Activated T-cell treated with anti-CD3 and anti-CD28 coated beads for 24 hours (primary cell): ENCODE measurements at places on chromosomes 16 and 17.

DNA sequence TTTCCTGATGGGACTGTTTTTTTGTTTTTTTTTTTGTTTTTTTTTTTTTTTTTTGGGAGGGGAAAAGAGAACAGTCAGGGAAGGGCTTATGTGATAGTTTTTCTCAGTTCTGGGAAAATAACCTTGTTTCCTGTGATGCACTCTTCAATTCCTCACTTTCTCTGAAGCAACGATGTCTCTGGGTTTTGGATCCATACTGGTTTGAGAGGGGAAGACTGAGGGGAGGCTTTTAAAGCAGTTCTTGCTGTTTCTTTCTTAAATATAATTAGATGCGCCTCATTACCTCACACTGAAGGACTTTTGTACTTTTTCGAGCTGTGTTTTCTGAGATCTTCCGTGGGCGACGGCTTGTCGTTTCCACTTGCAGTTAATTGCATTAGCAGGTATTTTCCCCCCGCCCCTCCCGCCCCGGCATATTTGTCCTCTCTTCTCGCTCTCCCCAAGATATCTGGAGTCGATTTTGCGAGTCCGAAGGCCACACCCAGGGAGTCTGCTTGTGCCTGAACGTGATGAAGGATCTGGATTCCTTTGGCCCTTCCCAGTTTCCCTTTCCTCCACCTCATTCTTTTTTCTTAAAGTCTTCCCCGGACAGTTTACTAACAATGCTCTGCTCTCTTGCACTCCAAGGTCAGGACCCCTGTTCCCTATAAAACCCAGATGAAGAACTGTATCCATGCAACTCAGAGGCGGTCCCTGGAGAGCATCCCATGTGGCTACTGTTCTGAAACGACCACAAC lies 125.2 kb upstream of the ZFHX3 start:
- DNase-seq = no peak

- no peak for DNase-seq
Observed at GRCh38 chr16:23668225-23668624, 10.5 kb upstream of the PLK1 start.

- DNase-seq = no peak
Observed at GRCh38 chr17:3766779-3767178, 34.2 kb downstream of the ITGAE start.

DNA sequence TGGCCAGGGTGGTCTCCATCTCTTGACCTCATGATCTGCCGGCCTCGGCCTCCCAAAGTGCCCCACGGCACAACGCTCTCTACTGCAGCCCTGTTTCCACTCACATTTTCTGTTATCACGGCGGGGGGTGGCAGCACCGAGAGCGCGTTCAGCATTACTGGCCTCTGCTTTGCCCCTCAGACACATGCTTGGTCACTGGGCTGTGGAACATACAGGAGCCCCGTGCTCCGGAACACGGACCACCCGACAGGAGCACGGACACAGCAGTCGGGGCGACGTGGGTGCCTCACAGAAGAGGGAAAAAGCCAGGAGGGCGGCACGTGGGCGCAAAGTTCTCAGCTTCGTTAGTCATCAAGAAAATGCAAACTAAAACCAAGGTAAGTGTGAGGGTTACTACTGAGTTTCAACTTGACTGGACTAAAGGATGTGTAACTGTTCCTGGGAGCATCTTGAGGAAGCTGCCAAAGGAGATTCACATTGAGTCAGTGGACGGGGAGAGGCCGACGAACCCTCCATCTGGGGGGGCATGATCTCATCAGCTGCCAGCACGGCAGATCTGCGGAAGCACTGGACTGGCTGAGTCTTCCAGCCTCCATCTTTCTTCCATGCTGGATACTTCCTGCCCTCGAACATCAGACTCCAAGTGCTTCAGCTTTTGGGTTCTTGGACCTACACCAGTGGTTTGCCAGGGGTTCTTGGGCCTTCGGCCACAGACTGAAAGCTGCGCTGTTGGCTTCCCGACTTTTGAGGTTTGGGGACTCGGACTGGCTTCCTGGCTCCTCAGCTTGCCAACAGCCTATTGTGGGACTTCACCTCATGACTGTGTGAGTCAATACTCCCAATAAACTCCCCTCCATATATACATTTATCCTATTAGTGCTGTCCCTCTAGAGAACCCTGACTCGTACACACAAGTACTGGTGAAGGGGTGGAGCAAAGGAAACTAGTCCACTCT lies 106.8 kb downstream of the ZNF778 start:
- DNase-seq = peak; percentile 58

DNA sequence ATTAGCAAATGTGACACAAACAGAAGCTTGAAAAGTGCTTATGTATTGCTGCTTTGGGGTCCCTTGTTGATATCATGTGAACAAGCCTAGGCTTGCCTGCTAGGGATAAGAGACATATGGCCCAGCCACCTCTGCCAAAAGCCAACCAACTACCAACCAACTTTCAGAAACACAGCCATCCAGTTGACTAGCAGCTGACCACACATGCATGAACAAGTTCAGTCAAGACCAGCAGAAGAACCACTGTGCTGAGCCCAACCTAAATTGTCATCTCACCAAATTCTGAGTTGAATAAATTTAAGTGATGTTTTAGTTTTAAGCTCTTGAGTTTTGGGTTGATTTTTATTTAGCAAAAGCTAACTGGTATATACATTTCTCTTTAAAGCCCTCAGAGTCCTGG lies 3.5 kb downstream of the ERN2 start:
- no peak for DNase-seq

DNA sequence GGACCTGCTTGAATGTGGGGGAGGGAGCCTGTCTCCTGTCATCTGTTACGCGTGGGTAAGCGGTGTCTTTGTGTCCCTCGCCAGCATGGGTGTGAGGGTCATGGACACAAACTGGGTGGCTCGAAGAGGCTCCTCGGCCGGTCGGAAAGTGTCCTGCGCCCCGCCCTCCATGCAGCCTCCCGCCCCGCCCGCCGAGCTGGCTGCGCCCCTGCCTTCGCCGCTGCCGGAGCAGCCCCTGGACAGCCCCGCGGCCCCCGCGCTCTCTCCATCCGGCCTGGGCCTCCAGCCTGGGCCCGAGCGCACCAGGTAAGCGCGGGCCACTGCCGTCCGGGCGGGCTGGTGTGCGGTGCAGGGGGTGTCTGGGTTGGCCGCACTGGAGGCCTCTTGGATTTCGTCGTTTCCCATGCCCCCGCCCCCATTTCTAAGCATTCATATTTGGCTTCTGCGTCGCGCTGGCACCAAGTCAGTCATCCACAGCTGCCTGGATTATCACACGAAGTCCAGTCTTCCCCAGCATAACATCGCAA lies 43.8 kb downstream of the ELAC2 start:
- no peak for DNase-seq

DNA sequence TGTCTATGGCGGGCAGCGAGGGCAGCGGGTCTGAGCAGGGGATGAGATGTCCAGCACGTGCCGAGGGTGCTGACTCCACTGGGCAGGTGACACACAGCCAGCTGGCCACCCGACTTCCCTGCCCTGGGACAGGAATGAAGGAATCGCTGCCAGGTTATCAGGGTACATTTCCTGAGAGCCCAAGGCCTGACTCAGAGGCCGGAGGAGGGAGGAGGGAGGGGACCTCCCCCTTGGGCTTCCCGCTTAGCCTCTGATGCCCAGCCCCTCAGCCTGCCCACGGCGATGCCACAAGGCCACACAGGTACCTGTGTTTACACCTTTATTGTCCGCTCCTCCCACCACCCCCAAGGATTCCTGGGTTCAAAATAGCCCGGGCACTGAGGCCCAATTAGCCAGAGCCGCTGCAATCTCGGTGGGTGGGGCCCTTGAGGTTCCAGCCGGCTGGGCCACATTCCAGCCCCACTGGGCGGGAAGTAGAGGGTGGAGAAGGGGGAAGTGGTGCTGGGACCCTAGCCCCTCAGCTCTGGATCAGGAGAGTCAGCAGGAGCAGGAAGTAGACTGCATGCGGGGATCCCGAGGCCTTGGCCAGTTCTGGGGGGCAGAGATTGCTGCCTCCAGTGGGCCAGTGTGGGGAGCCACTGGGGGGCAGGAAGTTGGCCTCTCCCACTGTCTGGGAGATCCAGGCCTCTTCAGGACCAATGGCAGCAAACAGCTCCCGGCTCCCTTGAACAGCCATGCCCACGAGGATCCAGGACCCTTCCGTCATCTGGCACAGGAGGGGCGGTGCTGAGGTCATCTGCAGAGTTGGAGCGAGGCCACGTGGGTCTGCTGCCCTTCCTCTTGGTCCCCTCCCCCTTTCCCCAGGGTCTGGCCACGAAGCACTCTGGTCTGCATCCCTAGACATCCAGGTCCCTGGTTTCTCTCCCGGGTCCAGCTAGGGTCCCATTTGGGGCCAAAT lies 3.4 kb upstream of the PRSS8 start:
- DNase-seq = no peak

GRCh38 chr16:30535106-30535776 lies 583 bp upstream of the ZNF747 start:
- DNase-seq = no peak

DNA sequence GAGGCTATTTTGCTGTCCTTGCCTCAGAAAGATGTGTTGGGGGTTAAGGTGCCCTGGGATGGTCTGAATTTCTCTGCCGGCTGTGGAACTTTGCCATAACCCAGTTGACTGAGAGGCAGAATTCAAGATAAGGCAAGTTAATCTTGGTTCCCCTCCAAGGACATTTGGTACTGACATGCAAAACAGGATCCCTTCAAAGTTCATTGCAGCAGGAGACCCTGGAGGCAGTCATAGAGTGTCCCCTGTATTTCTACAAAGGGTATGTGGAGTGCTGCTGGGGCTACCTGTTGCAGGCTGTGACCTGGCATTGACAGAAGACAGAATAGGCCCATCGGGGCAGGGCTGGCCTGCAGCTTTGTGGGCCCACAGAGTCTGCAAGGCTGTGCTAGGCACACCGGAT lies 135.6 kb upstream of the IRX3 start:
- DNase-seq = no peak

- no peak for DNase-seq
Observed at GRCh38 chr17:77099997-77100396, 40.8 kb upstream of the SEC14L1 start.

GRCh38 chr17:57694051-57694450 lies 51.0 kb downstream of the CCDC182 start:
- no peak for DNase-seq

DNA sequence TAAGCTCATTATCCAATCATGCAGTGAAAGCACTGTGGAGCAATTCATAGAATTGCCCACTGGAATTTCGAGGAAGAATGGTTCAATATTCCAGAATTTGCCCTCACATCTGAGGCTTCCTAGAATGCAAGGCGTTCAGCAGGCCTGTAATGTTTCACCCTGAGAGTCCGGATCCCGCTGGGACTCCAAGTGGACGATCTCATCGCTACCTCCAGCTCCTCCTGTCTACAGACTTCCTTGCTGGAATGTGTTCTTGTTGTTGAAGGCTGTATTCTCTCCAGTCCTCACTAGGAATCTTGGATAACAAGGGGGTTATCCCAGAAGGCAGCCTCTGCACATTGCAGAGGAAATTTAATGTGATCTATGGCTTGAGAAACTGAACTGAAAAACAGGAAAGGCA lies 7.8 kb downstream of the SLC47A1 start:
- no peak for DNase-seq

- peak; percentile 27 for DNase-seq
Observed at GRCh38 chr17:17484451-17484899, 7.7 kb downstream of the MED9 start.

- DNase-seq = no peak
Observed at GRCh38 chr17:60678118-60678444, 430 bp downstream of the BCAS3 start.

- no peak for DNase-seq
Observed at GRCh38 chr16:75304521-75305363, 53.3 kb upstream of the BCAR1 start.

DNA sequence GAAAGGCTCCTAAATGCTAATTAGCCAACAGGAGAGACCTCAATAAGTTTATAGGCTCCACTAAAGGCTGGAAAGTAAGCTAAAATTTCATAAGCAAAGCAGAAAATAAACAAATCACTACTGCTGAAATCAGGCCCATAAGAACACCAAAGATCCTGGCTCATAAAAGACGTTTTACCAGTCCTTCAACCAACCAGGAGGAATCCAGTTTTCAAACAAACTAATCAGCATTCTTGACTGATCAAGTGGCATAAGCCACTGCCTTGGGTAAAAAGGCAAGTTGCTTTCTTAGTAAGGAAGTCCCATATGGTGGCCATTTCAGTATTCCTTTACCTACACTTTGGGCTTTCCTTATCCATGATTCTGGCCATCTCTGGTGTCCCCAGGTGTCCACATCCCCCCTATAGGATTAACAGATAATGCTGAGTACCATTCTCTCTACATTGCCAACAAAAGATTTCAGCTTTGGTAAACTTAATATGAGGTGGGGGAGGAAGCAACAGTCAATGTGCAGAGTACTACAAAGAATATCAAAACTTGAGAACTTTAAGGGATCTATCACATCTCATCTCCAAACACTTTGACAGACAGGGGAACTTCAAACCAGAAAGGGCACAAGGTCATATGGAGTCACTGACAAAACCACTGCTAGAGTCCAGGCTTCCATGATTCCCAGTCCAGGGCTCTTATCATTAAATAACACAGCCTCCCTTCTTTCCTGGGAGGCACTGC lies 1.3 kb downstream of the TOM1L2 start:
- DNase-seq = no peak

DNA sequence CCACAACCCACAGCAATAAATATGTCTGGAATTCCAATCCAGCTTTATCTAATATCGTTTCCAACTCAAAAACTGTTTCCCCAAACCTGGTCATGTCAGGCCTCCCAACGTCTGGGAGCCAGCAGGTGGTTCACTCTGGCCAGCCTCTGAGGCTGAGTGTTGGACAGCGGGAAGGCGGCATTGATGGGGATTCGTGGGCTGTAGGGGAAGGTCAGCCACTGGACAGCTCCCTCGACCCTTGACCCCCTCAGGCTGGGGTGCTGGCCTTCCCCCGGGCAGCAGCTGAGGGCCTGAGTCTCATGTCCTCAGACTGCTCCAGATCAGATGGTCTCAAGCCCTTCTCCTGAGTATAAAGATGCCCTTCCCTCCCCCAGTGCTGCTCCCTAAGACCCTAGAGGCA lies 50.2 kb downstream of the SDK2 start:
- DNase-seq = no peak

GRCh38 chr17:78557598-78558039 lies 19.6 kb downstream of the DNAH17 start:
- no peak for DNase-seq

DNA sequence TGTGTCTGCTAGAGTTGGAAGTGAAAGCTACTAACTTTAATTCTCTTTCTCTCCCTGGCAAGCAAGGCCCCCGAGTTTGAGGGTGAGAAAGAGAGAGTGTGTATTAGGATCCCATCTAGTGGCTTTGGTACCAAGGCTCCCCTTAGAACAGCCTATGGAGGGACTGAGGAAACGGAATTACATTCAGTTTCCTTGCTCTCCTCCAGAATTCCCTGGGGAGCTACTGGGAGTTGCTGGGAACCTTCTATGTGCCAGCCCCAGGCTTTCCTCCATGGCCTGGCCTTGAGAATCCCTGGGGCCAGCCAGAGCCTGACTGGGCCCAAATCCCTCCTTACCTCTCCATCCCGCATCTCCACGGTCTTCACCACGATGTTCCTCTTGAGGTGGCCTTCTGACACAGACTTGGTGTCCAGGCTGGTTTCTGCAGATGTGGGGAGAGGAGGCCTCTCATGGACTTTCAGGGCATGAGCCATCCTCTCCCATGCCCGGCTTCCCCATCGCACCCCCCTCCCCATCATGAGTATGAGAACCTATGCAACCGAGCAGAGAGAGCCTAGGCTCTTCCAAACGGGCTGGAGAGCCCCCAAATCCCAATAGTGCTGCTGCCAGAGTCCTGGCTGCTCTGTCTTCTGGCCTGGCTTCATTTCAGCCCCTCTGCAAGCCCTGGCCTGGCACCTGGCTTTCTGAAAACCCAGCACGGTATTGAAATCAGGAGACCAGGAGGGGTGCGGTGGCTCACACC lies 7.4 kb downstream of the GFAP start:
- no peak for DNase-seq

GRCh38 chr17:19958023-19958422 lies 19.6 kb downstream of the AKAP10 start:
- no peak for DNase-seq
